Chondrocyte (in vitro differentiated cells): ENCODE measurements at places on chromosomes 5 and 9. TPM values are rescaled to one million over a fixed set of nuclear protein-coding genes. Genes with fewer than 3 reads are reported as not detected.

- no peak overlapping the region for H3K27ac ChIP-seq
- H3K27me3 ChIP-seq: peaks cover 39% of the 10 kb centered on the region
- no peak overlapping the region for H3K4me3 ChIP-seq
- H3K4me1 ChIP-seq: no peaks in the 10 kb centered on the region
- H3K36me3 ChIP-seq: no peaks in the 10 kb centered on the region
- DNase-seq: no peak
These were observed 185.1 kb downstream of the OLFM1 start for GRCh38 chr9:135272608-135273007.

DNA sequence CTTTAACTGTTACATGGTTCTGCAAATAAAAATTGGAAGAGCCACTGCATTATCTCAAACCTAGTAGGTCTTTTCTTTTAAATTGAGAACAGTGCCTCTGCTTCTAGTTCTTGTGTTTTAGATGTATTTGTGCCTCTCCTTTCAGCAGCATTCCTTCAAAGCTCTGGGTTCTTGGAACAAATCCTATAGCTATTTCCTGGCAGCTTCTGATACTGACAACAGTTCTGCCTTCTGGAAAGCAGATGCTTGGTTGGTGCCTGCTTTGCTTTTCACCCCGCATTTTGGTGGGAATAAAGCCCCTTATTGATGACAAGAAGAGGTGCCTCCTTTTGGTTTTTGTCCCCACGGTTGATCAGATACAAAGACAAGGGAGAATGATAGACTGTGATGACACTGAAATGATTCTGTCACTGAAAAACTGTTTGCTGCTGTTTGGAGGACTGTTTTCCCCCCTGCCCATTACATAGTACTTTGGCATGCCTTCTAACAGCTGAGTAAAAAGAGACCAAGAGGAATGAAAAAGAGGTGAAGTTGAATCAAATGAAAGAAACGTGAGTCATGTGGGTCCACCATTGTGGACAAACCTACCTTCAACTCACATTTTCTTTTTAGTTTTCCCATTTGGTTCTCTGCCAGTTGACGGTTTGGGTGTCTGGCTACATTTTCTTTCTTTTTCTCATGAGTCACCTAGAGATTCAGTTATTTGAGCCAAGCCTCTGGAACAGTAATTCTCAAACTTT, 5.6 kb downstream of the PTCD2 start:
- H3K27me3 ChIP-seq: no peaks in the 10 kb centered on the region
- H3K36me3 ChIP-seq: peaks cover 15% of the 10 kb centered on the region
- no peak overlapping the region for H3K4me3 ChIP-seq
- peaks cover 20% of the 10 kb centered on the region for H3K4me1 ChIP-seq

- H3K36me3 ChIP-seq: no peaks in the 10 kb centered on the region
- H3K27me3 ChIP-seq: peaks cover 9% of the 10 kb centered on the region
- no peak overlapping the region for H3K4me3 ChIP-seq
- no peaks in the 10 kb centered on the region for H3K4me1 ChIP-seq
- no peak overlapping the region for H3K27ac ChIP-seq
These were observed 439.2 kb downstream of the PTPRD start for GRCh38 chr9:10173561-10173960.

The TNFSF15 gene
- total RNA-seq: 0.10 to 0.37 TPM (median 0.36 TPM) in 3 replicates
